ENCODE measurements at places on chromosomes 16 and 17. TPM values are rescaled to one million over a fixed set of nuclear protein-coding genes. Genes with fewer than 3 reads are reported as not detected.

DNA sequence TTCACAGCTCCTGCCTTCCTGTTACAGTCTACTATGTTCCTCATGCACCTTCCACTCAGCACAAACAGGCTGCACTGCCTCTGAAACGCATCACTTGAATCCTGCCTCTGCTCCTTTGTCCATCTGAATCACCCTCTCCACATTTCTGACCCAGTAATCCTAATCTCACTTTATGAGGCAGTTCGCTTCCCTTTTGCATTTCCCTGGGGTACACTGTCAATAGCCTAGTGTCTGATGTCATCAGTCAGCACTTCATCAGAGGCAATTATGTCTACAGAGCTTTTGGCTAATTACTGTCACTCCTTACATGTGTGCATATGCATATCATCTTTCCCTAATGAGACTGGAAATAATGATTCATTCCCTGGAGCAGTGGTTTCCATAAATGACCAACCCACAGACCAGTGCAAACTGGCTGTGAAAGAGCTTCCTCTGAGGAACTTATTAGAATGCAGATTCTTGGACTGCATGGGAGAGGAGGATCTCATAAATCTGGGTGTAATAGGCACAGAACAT, 23.6 kb downstream of the CA4 start:
- no peak for DNase-seq

DNA sequence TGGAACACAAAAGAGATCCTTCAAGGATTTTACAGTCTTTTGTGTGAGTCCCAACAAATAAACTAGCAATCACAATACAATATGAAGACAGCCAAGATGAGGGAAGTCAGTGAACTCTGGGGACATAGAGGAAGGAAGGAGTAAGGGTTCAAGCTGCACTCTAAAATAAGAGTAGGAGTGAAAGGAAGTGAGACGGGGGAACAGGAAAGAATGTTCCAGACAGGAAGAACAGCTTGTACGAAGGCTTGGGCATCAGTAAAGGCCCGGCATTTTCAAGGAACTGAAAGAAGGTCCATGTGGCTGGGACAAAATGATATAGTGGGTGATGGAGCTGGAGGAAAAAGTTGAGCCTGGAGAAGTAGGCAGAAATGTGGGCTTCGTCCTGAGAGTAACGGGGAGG, 4.5 kb downstream of the CCL17 start:
- no peak for DNase-seq

GRCh38 chr17:63481488-63481870, 4.6 kb downstream of the ACE start:
- no peak for DNase-seq

DNA sequence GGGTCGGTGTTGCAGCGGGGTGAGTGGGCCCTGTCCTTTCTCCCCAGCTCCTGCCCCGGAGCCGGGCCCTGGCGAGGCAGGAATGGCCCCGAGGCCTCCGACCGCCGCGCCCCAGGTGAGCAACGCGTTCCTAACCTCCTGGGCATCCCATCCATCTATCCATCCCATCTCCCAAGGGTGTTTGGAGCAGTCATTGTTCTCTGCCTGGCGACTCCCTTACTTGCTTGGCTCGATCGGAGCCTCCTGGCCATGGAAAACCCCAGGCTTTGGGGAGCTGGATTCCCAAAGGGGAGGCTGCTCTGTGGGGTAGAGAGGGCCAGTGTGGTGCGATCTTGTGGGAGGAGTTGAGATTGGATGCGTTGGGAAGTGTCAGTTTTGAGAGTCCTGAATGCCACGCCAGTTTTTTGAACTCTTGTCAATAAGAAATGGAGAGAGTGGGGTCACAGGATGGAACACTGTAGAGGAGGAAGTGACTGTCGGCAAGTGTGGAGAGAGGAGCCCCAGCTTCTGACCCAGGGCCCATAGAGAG, 684 bp downstream of the ZFP90 start:
- DNase-seq: no peak

DNA sequence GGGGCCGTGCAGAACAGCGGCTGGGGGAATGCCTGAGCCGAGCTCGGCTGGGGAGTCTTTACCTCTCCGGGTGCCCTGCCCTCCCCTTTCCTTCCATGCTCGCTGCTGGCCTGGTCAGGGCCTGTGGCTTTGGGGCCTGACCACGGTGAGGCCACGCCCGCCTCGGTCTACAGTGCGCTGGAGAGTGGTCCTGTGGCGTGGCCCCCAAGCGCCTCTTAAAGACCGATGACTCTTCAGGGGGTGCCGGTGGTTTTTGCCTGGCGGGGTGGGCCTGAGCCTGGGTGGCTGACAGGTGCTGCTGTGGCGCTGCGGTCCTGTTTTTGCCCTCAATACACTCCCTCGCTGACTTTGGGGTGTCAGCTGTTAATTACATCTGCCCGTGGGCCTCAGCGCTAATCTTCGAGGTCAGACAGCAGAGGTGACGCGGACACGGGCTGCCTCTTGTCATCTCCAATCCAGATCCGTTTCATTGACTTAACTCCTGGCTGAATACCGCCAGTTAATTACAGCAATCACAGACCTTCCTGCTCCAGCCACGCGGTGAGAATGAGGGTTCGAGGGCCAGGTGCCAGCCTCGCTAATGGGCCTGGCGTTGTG, 29.7 kb downstream of the GSE1 start:
- DNase-seq: no peak

- no peak for DNase-seq
These were observed 200.3 kb downstream of the SEC14L1 start for GRCh38 chr17:77341069-77341541.

- DNase-seq: no peak
These were observed 24.1 kb upstream of the ADORA2B start for GRCh38 chr17:15920758-15921239.

DNA sequence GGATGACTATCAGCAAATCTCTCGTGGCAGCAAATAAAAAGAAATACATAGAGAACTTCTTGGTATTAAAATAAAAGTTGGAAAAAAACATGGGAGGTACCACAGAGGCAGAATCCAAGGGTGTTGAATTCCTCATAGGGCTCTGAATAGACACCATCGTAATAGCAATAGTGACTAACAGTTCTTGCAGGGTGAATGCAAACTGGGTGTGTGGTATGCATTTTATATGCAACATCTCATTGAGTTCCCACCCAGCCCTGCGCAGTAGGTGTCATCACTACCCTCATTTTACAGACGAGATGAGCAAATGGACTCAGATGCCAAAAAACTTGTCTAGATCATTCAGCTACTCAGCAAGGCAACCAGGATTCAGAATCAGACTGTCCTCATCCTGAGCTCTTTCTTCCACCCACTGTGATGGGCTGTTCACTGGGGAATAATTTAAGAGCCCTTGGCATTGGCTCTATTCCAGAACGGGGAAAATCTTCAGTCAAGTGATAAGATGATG, 354.6 kb upstream of the CDH11 start:
- no peak for DNase-seq

GRCh38 chr16:53666786-53667415, 36.8 kb downstream of the RPGRIP1L start:
- DNase-seq: no peak

GRCh38 chr16:70468776-70469525, 14.6 kb downstream of the FCSK start:
- DNase-seq: no peak

DNA sequence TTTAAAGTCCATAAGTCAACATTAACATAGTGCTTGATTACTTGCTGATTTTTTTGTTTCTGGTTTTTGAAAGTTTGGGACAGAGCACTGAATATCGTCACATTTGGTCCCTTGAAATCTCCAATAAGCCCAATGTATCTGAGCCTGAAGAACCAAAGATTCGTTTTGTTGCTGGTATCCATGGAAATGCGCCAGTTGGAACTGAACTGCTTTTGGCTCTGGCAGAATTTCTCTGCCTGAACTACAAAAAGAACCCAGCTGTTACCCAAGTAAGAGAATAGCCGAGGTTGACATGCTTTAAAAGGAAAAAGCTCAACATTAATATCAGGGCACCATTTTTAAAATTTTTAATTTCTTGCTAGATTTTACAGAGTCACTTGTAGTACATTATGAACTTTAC, 27.7 kb upstream of the GOSR1 start:
- no peak for DNase-seq

GRCh38 chr16:80280557-80280956, 260.2 kb upstream of the DYNLRB2 start:
- no peak for DNase-seq

- DNase-seq: no peak
These were observed 22.2 kb downstream of the SEC14L1 start for GRCh38 chr17:77163001-77163400.

DNA sequence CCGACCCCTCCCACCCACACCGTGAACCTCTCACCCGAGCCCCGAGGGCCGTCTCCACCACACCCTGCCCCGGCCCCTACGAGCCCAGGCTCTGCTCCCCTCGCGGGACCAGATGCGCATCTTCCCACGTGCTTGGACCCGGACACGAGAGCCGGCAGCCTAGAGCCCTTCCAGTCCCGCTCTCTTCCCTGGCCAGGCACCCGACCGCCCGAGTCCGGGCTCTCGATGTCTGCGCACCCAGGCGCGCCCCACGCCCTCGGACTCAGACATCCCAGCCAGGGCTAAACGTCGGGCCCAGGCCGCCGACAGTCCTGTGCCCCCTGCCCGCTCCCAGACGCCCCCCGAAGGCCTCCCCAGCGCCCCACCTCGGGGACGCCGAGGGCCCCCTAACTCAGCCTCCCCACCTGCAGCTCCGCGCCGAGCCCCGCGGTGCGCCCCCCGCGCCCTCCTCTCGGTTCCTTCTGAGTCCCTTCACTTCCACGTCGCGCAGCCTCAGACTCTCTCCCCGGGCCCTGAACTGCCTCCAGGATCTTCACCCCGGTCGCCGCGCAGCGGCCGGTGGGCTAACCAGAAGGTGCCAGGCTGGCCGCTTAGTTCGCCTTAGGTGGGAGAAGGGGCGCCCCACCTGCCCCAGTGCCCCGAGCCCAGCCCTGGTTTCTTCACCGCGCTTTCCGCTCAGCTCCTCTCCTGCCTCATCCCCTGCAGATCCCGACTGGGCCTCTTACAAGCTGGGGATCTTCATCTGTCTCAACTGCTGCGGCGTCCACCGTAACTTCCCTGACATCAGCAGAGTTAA, 688 bp downstream of the ADAP2 start:
- peak; percentile 44 for DNase-seq

DNA sequence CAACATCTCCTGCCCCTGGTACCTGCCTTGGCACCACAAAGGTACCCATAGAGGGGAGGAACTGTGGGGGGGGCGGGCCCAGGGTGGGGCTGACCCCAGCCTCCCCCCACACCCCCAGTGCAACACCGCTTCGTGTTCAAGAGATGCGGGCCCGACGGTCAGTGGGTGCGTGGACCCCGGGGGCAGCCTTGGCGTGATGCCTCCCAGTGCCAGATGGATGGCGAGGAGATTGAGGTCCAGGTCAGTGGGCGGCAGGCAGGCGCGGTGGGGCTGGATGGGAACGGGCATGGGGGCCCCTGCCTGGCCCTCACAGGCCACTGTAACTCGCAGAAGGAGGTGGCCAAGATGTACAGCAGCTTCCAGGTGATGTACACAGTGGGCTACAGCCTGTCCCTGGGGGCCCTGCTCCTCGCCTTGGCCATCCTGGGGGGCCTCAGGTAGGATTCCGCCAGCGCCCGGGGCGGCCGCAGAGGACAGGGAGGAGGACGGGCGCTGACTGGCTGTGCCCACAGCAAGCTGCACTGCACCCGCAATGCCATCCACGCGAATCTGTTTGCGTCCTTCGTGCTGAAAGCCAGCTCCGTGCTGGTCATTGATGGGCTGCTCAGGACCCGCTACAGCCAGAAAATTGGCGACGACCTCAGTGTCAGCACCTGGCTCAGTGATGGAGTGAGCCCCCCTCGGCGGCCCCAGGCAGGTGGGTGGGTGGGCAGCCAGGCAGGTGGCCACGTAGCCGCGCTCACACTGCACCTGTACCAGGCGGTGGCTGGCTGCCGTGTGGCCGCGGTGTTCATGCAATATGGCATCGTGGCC, 7.1 kb downstream of the GCGR start:
- DNase-seq: peak; percentile 18

DNA sequence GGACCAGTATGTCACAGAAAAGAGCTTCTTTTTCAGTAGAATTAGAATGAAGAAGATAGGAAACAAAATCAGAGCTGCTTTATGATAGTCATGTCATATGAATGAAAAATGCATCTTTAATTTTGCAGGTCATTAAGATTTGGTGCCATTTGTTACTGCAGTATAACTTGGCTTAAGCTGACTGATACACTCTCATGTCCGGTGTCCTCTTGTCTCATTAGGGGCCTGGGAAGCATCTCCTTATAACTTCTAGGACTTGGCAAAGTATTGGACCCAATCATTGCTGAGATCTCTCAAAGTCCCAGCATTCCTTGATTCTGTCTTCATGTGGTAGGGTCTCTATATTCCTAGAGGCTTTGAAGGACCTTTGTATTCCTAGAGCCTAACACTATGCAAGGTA, 559.4 kb downstream of the TOX3 start:
- no peak for DNase-seq

DNA sequence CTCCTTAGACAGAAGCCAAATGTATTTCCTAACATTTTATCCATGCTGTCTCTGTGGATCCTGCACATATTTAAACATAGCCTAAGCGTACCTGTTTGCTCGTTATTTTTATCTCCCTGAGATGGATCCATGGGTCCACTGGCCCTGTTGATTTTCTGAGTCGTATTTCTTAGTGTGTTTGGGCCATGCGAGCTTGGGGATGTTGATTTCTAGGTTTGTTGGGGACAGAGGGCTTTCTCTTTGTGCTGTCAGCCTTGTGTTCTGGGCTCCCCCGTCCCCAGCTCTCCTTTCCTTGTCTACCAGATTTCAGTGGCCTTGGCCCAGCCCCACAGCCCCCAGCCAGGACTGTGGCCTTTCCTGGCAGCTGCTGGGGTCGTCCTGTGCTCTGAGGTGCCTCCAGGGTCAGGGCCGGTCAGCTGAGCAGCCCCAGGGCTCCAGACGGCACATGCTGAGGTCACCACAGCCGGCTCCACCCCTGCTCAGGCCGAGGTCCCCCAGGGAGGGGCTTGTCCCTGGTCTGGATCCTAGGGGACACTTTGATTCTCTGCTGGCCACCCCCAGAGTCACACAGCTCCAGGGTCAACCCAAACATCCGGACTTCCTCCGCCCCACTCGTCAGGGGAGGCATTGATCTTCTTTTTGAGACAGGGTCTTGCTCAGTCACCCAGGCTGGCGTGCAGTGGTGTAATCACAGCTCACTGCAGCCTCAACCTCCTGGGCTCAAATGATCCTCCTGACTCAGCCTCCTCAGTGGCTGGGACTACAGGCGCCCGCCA, 4.4 kb downstream of the SSTR5 start:
- no peak for DNase-seq

DNA sequence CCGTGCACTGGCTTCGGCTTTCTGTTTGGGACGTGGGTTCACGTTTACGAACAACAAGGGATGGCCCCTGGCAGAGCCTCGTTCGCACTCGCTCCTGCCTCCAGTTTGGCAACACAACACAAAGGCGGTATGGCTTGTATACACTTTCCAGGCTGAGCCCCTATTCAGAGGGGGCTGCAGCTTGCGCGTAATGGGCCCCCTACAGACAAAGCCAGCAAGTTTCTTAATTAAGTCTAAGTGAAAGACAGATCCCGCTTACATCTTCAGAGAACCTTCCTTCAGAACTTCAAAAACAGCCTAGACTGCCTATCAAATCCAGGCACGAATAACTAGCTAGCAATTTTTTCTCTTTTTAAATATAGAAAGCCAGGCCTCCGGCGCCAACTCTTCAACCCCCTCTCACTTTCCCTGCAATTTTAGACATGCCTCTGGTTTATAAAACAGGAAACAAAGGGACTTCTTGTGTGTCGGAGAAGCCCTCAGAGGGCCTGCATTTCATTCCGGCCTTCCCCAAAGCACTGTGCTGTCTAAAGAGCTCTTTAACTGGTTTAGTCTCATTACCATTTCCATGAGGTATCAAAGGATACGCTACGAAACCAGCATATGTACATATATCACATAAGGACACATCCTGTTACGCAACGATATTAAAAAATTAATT, 244.9 kb downstream of the STX8 start:
- no peak for DNase-seq

Gene TRIM47
- total RNA-seq: 2.9 TPM

Gene UBFD1
- 109 TPM for total RNA-seq

Gene OTOP2
- not detected for total RNA-seq

Gene ZG16B
- total RNA-seq: 0.70 TPM

Gene GRAP
- 1.6 TPM for total RNA-seq
